ENCODE measurements at places on chromosomes 13 and 19. TPM values are rescaled to one million over a fixed set of nuclear protein-coding genes. Genes with fewer than 3 reads are reported as not detected.

Gene MISP
- 0.13 TPM for total RNA-seq

Gene N4BP2L1
- total RNA-seq, result 0.87 TPM

Gene SCAMP4
- total RNA-seq, result 43.5 TPM

Gene SIAH3
- total RNA-seq, result not detected

Gene KLHL1
- total RNA-seq, result not detected

Gene NLRP5
- not detected for total RNA-seq

Gene SPACA4
- total RNA-seq, result not detected

Gene ZNF536
- total RNA-seq, result not detected

Gene FAM216B
- not detected for total RNA-seq

Gene ZSWIM9
- total RNA-seq, result 1.7 TPM

Gene CD177
- not detected for total RNA-seq

Gene FCGBP
- total RNA-seq, result 0.26 TPM

Gene ZNF578
- 0.20 TPM for total RNA-seq

Gene RPS19
- total RNA-seq, result 2,545 TPM

Gene ZNF793
- 0.19 TPM for total RNA-seq

Gene NCCRP1
- total RNA-seq, result 0.10 TPM

Gene IL4I1
- total RNA-seq, result 0.13 TPM

Gene ZNF761
- 4.9 TPM for total RNA-seq

Gene SHISA2
- total RNA-seq, result 0.35 TPM

Gene TGFBR3L
- 0.70 TPM for total RNA-seq

Gene SHC2
- 0.03 TPM for total RNA-seq

Gene MYO1F
- not detected for total RNA-seq

Gene LRRC4B
- 0.03 TPM for total RNA-seq

Gene DIAPH3
- 11.8 TPM for total RNA-seq

Gene CYP4F8
- not detected for total RNA-seq

Gene DNAAF3
- total RNA-seq, result 2.0 TPM

Gene CGB2
- total RNA-seq, result 0.71 TPM

Gene CPB2
- total RNA-seq, result not detected

Gene ZIC5
- total RNA-seq, result 1.2 TPM

Gene PRPF31
- total RNA-seq, result 104 TPM

Gene LPAR6
- not detected for total RNA-seq

Gene CELF5
- not detected for total RNA-seq

Gene CAMSAP3
- not detected for total RNA-seq

Gene MAP4K1
- 0.24 TPM for total RNA-seq

Gene CGB7
- 0.61 TPM for total RNA-seq

Gene URAD
- total RNA-seq, result not detected

Gene WDR62
- total RNA-seq, result 20.2 TPM

Gene KLK2
- not detected for total RNA-seq

Gene SPIB
- total RNA-seq, result 0.43 TPM

Gene ZNF729
- not detected for total RNA-seq

Gene NLRP4
- not detected for total RNA-seq

Gene FREM2
- total RNA-seq, result 0.08 TPM

Gene FAM83E
- 1.2 TPM for total RNA-seq

Gene C19orf38
- total RNA-seq, result not detected

Gene MBD3L3
- total RNA-seq, result not detected

Gene PRTN3
- not detected for total RNA-seq

Gene F10
- total RNA-seq, result not detected

Gene YJEFN3
- 0.90 TPM for total RNA-seq

Gene C3
- total RNA-seq, result 0.14 TPM

Gene ZBTB45
- total RNA-seq, result 12.5 TPM

Gene GRIN3B
- total RNA-seq, result 0.03 TPM

Gene ATP4B
- 0.13 TPM for total RNA-seq

Gene STRN4
- 89.3 TPM for total RNA-seq

Gene KCTD4
- total RNA-seq, result 0.07 TPM

Gene CACNG6
- total RNA-seq, result 0.23 TPM

Gene LGALS7B
- not detected for total RNA-seq

Gene PSG2
- total RNA-seq, result not detected

Gene KCNK6
- 0.94 TPM for total RNA-seq

Gene EDNRB
- not detected for total RNA-seq

Data from HT1080 (cell line).